ENCODE measurements at places on chromosomes 1 and 21.

DNA sequence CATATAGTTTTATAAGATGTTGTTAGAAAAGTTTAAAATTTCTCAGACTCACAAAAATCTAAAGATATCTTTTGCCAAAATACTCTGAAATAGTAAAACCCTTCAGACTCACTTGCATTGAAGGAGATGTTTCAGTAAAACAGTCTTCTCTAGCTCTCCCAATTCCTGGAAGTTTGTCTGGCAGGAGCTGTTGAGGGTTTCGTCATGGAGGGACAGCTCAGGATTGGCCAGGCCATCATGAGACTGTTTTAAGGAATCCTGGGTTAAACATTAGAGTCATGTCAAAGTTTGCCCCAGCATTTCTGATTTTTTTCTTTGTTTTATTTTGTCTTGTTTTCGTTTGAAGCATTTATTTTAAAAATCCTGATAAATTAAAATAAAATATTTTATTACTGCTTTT, 293.8 kb upstream of the PBX1 start:
- DNase-seq, result no peak

DNA sequence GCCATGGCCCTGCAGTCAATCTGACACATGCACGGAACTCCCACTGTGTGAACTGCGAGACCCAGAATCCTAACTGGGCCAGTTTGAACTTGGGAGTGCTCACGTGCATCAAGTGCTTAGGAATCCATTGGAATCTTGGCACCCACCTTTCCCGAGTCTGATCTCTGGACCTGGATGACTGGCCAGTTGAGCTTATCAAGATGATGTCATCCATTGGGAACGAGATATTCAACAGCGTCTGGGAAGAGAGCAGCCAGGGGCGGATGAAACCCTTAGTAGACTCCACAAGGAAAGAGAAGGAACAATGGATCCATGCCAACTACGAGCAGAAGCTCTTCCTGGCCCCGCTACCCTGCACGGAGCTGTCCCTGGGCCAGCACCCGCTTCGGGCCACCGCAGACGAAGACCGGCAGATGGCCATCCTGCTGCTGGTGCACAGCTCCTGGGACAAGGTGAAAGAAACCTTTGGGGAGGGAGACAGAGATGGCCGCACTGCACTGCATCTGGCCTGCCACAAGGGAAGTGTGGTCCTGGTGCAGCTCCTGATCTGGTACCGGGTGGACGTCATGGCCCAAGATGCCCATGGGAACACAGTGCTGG, 3.1 kb upstream of the TDRD5 start:
- no peak for DNase-seq

GRCh38 chr1:161480381-161481035, 24.7 kb upstream of the FCGR2A start:
- no peak for DNase-seq

DNA sequence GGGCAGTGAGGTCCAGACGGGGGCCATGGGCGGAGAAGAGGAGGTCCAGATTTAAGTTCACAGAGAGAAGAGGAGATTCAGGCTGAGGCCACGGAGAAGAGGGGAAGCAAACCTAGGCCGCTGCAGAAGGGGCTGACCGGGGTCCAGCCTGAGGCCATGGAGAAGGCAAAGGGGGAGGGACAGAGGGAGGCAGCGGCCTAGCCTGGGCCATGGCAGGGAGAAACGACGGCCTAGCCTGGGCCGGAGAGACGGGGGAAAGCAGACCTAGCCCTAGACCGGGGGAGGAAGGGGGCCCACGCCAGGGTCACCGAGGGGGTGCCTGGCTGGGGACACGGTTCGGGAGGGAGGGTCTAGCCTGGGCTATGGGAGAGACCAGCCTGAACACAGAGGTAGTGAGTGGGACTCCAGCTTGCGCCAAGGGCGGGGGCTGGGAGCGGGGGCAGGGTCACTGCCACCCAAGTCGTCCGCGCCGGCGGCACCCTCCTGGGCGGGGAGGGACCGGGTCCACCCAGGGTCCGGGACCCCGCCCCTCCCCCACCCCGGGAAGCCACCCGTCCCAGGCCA, 459 bp downstream of the CAPZB start:
- no peak for DNase-seq

DNA sequence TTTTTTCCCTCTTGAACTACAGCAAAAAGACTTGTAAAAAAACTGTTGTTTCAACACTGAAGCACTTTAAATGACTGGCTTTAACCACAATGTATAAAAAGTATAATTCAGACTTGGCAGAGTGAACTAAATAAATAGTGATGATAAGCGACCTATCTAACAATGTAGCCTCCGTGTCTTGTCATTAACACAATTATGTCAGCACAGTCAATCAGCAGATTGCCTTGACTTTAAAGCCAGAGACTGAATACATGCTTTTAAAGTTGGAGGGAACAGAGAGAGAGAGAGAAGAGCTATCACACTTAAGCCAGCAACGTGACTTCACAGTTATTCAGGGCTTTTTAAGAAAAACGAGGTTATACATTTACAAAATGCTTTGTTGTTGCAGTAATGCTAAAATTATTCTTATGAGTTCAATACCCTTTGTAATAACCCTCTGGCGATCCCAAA, 378.1 kb downstream of the LMO4 start:
- no peak for DNase-seq

- DNase-seq, result no peak
Measured at GRCh38 chr1:8845104-8846097, 28.0 kb upstream of the RERE start.

DNA sequence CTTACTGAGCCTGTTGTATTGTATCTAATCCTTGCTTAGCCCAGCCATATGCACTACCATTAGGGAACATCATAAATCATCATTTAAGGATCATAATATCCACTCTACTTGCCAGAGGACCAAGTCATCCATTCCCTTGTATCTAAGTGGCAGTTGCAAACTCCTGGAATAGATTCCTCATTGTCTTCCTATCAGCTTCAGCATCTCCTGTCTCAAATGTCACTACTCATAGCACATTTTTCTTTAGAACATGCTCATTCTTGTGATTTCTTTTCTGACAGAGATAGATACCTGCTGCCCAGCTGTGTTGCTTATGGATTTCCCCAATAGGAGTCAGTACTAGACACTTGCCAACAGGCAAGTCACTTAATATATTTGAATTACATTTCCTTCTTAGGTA, 84.3 kb downstream of the OLFML3 start:
- DNase-seq, result no peak

DNA sequence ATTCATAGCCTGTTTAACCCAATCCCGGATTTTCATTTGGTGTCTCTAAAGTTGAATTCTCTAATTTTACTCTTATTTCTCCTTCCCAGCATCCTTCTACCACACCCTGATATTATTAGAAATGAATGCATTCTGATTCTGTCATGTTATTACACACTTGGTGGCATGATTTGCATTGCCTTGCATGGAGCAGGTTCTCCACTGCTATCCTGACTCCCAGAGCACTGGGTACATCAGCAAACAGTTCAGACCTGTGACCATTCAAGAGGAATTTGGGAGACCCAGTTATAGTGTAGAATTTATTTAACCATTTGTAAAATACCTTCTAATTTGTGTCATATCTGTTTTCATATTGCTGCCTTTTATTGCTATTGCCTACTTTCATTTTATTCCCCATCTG, 2.6 kb downstream of the LRRC8B start:
- DNase-seq, result no peak

GRCh38 chr1:117250061-117250606, 39.4 kb upstream of the VTCN1 start:
- no peak for DNase-seq

DNA sequence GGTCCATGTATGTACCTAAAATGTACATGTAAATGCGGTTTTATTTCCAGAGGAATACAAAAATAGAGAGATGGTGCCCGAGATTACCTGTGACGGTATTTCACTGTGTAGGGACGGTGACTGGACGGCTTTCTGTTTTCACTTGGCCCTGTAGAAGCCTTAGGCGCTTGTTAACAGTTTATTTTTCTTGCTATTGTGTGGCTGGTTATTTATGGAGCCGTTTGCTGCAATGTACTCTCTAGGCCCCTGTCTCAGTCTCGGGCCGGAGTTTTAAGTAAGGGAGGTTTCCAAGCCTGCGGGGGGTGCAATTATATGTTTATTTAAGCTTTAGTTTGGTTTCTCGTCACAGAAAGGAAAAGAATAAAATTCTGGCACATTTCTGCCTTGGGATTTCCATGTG, 413 bp downstream of the EFCAB7 start:
- no peak for DNase-seq

DNA sequence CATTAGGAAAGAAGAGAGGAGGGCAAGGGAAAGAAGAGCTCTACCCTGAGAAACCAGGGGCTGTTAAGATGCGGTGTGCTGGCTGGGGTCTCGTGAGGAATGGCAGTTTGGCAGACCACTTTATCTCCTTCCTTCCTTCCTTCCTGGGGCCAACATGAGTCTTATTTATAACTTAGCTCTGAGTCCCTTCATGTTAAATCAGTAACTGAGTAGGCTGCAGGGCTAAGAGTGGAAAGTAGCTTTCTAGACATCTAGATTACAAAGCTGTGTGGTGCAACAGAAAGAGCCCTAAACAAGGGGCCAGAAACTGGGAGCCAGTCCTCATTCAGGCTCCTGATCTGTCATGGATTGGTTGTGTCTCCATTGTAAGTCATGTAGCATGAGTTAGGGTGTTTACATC, 135.4 kb upstream of the DUSP10 start:
- no peak for DNase-seq

- DNase-seq, result no peak
Measured at GRCh38 chr1:78591971-78592370, 28.3 kb upstream of the IFI44L start.

- DNase-seq, result peak; percentile 87
Measured at GRCh38 chr1:20633190-20634064, at the start of gene PINK1. Gene PINK1, plus strand, starts transcription at chr1:20633458. Its CDS starts 91 bp downstream, at chr1:20633549.

DNA sequence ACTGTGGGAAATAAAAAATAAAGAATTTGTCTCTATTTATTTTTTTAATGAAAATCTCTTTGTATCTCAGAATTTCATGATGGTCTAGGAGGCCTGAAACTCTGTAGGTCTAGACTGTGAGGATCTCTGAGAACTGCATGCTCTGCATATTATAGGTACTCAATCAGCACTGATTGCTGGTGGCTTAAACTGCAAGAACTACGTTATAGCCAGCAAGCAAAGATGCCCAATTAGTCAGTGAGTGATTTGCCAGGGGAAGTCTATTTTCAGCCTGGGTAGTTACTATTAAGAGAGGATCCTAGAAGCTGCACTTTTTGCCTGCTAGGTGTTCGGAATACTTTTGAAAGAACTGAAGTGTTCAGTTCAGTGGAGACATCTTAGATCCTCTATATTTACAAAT, 87.4 kb downstream of the GPR52 start:
- DNase-seq, result no peak

DNA sequence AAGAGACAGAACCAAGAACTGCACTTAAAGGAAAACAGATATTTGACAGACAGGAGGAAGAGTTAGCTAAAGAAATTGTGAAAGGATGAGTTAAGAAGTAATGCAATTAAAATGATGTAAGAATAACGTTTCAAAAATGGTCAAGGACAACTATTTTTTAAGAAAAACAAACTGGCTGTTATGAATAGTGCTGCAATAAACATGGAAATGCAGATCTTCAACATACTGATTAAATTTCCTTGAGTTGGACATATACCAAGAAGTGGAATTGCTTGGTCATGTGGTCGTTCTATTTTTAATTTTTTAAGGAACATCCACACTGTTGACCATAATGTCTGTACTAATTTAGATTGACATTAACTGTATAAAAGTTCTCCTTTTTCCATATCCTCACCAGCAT, 23.1 kb upstream of the PHTF1 start:
- peak; percentile 74 for DNase-seq

DNA sequence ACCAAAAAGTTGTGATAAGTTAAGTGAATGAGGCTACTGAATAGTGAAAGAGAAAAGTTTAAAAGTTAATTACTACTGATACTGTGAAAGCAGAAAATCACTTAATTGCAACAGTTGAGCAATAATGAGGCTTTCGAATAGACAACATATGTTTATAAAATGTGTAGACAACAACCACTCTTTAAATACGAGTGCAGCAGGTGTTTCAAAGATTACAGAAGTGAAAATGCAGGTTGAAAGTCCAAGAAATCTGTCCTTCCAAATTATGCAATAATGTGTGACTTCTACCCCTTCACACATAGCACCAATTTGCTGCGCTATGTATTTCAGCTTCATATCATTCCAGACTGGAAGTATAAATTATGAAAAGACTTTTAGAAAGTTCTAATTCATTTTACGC, 213.0 kb downstream of the COL24A1 start:
- no peak for DNase-seq

GRCh38 chr1:216898801-216899200, 175.6 kb upstream of the ESRRG start:
- no peak for DNase-seq

DNA sequence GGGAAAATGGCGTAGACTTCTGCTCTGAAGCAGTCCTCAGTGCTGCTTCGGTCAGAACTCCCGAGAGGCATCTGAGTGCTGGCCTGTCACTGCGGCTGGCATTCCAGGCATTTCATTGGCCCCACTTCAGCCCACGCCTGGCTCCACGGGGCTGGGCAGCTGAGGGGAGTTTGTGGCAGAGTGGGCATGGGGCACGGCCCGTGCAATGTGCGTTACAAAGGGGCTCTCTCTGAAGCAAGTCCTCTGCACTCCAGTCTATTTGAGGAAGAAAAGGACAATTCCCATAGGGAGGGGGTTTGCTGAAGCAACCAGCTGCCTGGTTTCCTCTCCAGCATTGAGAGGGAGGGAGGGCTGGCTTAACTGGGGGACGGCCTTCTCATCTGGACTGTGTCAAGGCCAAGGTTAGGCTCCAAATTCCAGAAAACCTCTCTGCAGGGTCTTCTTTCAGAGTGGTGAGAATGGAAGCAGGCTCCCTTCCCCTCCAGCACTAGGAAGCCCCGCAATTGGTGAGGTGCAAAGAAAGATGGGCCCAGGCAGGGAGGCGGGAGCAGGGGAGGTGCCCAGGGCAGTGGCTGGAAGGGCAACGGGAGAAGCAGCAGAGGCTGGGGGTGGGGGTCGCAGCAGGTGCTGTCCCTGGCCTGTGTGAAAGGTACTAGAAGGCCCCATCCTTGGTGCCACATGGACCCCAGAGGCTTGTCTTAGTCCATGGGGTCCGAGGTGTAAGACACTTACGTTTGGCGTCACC, 21.1 kb upstream of the GPR157 start:
- no peak for DNase-seq

GRCh38 chr1:60949154-60949825, 133.1 kb upstream of the NFIA start:
- no peak for DNase-seq

DNA sequence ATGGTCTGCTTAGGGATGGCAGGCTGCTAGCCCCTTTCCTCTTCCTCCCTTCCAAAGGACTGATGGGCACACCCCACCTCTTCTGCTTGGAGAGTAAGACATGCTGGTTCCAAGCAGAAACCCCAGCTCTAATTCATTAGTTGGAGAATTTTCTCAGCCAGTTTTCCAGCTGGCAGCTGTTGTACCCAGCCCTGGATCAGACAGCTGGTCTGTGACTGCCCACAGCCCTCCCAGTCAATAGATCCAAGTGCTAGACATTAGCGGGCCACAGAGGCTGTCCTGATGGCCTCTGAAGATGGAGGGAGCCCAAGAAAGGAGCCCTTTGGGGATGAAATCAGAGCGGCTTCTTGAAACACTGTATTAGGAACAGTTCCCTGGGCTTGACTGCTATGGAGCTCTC, 35.8 kb downstream of the ACOT11 start:
- no peak for DNase-seq

Measured in inflammatory macrophage (primary cell).